ENCODE measurements at places on chromosomes 2 and 18.
A peak's percentile ranks its signal among the peaks of the same experiment; 100 is the strongest.

DNA sequence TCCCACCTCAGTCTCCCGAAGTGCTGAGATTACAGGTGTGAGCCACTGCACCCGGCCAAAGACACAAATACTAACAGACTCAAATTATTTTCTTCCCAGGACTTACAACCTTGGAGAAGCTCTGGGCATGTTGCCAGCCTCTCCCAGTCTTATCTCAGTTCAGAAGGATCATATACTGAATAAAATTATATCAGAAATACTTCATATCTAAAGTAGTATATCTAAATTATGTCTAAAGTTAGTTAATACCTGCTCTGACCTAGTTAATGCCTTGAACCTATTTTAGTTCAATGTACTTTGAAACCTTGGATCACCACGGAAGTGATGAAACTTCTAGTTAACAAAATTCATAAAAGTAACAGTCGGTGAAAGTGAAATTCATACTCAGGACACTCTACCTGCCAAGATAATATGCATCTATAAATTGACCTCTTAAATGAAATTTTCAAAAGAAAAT lies 34.4 kb upstream of the CYBRD1 start:
- DNase-seq, result no peak

GRCh38 chr2:177520324-177520723 lies 127.8 kb downstream of the AGPS start:
- no peak for DNase-seq

DNA sequence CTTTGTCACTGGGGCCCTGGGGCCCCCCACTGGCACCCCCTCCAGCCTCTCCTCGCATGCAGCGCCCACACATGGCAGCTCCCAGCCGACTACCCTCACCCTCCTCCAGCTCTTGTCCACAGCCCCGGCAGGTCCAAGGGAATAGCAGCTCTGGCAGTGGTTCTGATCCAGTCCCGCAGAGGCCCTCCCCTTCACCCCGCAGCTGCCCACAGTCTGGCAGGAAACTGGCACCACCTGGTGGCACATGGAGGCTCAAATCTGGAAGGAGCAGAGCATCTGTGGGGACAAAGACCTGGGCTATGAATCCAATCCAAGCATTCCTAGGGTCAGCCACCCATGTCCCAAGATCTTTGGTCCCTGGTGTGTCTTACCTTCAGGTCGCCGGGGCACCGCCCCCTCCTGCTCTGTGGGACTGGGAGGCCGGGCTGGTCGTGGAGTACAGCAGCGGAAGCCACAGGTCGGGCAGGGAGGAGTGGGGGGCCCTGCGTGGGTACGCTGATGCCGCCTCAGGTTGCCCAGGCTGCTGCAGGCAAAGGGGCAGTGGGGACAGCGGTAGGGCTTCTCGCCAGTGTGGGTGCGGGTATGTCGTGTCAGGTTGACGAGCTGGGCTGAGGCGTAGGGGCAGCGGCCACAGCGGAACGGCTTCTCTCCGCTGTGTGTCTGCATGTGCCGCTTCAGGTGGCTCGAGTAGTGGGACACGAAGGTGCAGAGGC lies 2.3 kb downstream of the ZNF513 start:
- DNase-seq, result no peak

GRCh38 chr2:39216346-39217191 lies 27.2 kb downstream of the CDKL4 start:
- DNase-seq, result peak; percentile 65

- no peak for DNase-seq
Observed at GRCh38 chr2:125313806-125314205, 1288.7 kb downstream of the CNTNAP5 start.

DNA sequence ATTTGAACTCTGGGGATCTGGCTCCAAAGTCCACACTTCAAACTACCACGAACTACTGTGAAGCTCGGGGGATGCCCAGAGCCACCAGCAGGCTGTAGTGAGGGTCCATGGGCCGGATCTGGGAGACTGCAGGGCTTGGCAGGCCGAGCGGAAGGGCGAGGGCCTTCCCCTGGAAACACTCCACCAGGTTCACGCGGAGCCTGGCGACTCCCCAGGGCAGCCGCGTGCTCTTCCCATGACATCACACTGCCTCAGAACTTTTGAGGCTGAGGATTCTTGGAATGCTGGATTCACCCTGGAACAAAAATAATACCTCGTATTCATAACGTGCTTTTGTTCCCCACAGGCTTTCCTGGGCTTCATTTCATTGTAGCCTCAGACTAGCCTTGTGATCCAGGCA lies 201.0 kb downstream of the SMAD7 start:
- DNase-seq, result no peak

GRCh38 chr2:50674876-50675275 lies 357.1 kb downstream of the NRXN1 start:
- no peak for DNase-seq

- no peak for DNase-seq
Observed at GRCh38 chr2:229199267-229199666, 71.8 kb downstream of the PID1 start.

DNA sequence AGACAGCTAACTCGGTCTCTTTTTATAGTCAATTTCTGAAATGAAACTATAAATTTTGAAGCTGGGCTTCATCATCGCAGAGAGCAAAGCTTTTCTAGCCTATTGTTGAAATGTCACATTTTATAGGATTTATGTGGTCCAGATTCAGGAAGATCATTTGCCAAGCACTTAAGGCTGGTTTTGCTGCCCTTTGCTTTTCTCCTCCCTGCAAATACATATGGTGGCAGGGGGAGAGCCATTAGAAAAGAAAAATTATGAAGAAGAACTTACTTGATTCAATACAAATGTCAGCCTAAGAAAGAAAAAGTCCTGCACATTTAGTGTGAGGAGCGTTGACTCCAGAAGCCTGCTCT lies 206.9 kb upstream of the NRP2 start:
- no peak for DNase-seq

GRCh38 chr2:219573166-219573565 lies 1.1 kb downstream of the INHA start:
- no peak for DNase-seq

DNA sequence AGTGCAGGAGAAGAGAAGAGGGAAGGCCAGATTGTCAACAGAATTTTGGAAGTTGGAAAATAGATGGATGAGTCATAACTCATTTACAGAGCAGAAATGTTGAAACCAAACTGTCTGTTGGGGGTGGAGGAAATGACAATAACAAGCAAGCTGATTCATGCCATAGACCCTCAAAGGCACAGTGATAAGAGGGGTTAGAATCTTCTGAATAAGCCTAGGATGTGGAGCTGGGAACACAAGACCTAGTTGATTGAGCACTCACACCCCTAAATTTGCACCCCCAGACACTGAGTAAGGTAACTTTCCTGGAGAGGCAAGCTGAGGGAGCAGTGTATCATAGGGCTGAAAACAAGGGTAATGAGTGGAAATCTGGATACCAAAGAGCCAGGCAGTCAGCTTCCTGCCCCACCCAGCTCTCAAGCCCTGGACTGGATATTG lies 141.4 kb downstream of the SCG2 start:
- no peak for DNase-seq

GRCh38 chr2:20067992-20068584 lies 16.7 kb upstream of the LAPTM4A start:
- no peak for DNase-seq

DNA sequence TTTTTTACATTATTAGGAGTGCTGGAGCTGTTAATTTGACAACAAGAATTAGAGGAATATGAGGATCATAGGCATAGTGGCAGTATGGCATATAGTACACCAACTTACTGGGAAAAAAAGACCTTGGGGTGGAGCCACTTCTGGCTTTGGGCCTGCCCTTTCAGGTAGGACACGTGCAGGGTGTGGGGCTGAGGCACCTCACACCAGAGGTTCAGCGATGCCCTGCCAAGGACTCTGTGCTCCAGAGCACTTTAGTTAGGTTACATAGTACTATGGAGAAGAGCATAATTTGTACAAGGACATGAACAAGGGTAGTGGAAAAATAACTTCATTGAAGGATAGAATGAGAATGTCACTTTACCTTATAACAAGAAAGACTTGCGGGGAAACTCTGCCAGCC lies 77.1 kb upstream of the CD302 start:
- no peak for DNase-seq

- no peak for DNase-seq
Observed at GRCh38 chr2:238750212-238750904, 97.5 kb upstream of the TWIST2 start.

DNA sequence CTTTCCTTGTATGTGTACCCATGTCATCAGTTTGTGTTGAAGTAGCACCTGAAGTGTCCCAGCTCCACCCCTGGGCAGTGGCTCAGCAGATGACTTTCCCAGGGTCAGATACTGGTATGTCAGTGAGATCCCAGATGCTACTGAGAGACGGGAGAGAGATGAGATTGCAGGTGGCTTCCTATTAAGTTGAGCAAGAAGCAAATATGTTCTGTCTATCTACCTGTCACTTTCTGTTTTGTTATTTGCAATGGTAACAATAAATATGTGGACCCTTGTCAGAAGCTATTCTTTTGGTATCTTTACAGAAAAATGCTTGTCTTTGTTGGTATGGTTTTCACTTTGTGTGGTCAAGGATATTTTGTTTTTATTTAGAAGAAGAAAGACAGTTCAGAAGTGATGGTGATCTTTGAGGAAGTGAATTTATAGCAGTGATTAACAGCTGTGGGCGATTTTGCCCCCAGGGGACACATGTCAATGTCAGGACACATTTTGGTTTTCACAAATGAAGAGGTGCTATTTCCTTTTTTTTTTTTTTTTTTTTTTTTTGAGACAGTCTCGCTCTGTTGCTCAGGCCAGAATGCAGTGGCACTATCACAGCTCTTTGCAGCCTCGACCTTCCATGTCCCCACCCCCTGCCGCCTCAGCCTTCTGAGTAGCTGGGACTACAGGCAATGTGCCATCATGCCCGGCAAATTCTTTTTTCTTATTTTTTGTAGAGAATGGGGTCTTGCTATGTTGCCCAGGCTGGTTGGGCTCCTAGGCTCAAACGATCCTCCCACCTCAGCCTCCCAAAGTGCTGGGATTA lies 21.4 kb downstream of the MGAT5 start:
- no peak for DNase-seq

- no peak for DNase-seq
Observed at GRCh38 chr2:75432761-75433361, 127.9 kb downstream of the EVA1A start.

DNA sequence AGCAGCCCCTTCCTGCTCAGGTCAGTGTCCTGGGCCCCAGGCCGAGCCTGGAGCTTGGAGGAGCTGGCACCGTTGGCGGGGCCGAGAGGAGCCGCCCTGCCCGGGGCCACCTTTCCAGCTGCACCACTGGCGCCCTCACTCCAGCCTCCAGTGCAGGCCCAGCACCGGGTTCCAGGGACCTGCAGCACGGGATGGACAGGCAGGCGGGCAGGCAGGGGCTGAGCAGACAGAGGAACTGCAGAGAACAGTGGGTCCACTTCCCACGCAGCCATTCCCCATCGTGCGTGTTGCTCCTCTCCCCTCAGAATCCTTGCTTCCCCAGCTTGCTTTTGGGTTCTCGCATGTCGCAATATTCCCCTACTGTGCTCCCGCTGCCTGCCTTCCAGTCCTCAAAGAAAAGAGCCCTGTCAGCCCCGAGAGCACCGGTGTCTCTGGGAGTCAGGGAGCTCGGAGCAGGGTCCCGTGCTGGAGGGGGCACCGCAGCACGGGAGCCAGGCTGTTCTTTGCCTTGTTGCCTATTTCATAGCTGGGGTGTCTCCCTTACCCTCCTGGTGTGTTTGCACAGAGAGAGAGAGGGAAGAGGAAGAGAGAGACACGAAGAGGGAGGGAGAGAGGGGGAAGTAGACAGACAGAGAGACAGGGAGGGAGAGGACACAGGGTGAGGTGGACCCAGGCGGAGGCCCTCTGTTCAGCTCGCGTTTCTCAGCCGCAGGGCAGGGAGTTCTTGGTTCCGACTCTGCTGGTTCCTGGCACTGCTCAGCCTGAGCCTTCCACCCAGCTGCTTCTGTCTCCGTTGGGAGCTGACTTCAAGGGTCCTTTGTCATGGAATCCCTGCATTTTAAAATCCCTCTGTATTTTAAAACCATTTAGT lies 126.0 kb downstream of the MBP start:
- no peak for DNase-seq

DNA sequence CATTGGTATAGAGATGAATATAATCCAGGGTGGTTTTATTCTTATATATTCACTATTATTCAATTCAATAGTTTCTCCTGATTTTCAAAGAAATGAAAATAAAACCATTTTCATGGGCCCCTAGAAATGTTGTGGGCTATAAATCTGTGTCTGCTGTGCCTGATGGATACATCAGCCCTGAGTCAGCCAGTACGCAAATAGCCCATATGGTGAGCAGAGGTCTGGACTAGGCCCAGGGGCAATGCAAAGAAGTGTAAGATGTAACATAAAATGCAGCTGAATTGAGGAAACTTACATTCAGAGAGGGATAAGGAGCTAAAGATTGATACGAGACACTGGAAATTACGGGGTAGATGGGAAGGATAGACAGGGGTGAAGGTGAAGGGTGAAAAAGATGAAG lies 122.5 kb downstream of the MAIP1 start:
- DNase-seq, result no peak

- DNase-seq, result no peak
Observed at GRCh38 chr2:9191041-9191481, 15.6 kb upstream of the ASAP2 start.

All from activated T-helper 1 cell treated with Interleukin-2 at 50 U/mL for 16 hours (primary cell).